Hematopoietic multipotent progenitor cell treated with erythropoietin and hydrocortisone succinate and interleukin-3 and kit ligand, for 8 days (in vitro differentiated cells): ENCODE measurements at places on chromosomes 5 and 9.

- no peak for DNase-seq
These were observed 277.0 kb downstream of the SMARCA2 start for GRCh38 chr9:2291980-2292704.

GRCh38 chr9:98600631-98601030 is 108.1 kb downstream of the GABBR2 start:
- no peak for DNase-seq

- DNase-seq, result no peak
These were observed 6.8 kb upstream of the NTNG2 start for GRCh38 chr9:132154863-132155567.

- no peak for DNase-seq
These were observed 86.3 kb downstream of the ELAVL2 start for GRCh38 chr9:23739753-23740152.

- no peak for DNase-seq
These were observed 36.7 kb upstream of the TIFAB start for GRCh38 chr5:135488727-135489465.

- DNase-seq, result peak; percentile 96
These were observed 79.6 kb downstream of the PHAX start for GRCh38 chr5:126680191-126680817.

DNA sequence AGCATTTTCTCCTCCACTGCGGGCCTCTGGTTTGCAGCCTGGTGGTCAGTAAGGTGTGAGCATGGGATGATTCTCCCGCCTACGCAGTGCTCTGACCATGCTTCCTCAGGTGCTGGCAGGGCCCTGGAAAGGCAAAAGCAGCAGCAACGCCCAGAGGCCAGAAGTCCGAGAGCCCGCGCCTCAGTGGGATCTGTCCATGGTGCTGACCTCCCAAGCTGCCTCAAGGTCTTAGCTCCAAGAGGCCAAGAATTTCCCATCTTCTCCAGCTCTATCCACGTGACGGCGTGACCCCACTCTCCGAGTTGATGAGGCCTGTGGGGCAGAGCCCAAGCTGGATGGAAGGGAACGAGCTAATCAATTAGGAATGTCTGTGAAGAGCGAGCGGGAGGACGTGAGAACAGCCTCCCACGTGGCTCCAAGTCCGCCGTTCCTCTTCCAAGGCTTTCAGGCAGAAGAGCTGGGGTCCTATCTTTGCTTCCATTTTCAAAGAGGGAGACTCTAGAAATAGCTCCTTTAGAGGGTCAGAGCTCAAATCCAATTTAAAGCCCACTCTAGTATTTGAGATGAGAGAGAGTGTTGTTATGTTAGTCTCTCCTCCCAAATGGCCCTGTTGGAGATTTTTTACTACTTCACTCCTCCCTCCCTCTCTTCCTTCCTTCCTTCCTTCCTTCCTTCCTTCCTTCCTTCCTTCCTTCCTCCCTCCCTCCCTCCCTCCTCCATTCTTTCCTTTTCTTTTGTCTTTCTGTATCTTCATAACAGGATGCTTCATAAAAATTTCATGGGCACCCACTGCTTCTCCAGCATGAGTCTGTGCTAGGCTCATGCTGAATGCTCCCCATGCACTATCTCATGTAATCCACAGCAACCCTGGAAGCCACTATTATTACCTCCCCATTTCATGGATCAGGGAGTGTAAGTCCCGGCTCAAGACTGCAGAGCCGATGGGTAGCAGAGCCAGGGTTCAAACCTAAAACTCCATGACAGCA is 69.3 kb downstream of the OLFM1 start:
- DNase-seq, result peak; percentile 22

GRCh38 chr5:95883185-95884016 is 60.9 kb upstream of the GLRX start:
- DNase-seq, result no peak

DNA sequence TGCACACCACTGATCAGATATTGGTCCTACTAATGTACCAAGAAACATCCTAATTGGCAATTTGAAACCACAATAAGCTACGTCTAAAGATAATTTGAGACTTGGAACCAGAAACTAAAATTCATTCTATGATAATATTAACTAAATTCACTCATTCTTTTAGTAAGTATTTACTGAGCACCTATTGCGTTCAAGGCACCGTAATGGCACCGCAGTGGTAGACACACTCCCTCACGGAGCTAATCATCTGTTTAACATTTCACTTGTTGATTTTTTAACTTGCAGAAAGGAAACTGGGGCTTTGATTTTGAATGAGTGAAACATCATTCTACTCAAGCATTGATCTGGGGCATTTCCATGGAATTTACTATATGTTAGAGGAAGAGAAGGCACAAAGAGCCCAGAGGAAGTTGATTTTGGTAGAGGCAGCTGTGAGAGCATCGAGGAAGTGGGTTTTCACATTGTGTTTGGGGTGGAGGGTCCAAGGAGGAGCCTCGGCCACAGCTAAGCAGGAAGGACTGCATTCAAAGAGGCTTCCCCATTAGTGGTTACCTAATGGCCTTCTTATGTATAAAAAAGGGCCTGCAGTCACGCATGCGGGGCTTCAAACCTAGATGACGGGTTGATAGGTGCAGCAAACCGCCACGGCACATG is 7.1 kb downstream of the RAPGEF1 start:
- peak; percentile 14 for DNase-seq

GRCh38 chr5:82072138-82072537 is 100.3 kb downstream of the ATG10 start:
- no peak for DNase-seq

DNA sequence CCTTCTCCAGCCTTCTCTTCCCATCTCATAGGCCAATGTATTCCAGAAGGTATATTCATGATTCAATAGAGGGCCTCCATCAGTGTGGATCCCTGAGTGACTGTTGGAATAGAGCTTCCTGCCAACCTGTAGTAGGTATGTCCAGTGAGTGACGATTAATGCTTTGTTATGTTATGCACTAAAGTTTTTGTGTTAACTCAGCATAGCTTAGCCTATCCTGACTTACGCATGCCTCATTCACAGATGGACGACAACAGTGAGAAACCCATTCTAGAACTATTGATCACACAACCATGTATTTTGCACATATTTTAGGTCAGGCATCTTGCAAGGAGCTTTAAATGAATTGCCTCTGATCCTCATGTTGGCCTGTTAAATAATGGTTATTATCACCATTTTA is 225.5 kb upstream of the TRIM32 start:
- DNase-seq, result no peak

DNA sequence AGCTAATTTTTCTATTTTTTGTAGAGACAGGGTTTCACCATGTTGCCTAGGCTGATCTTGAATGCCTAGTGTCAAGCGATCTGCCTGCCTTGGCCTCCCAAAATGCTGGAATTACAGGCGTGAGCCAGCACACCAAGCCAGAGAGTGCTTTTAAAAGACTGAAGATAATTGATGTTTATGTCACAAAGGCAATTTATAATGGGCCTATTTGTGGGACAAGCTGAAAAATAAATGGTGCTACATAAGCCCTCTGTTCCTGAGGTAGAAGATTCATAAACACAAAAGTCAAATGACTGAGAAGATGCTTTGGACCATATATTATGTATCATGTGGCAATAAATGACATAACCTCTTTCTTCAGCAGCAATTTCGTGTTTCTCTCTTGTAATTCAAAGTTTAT is 329.6 kb downstream of the GABRB2 start:
- DNase-seq, result no peak

DNA sequence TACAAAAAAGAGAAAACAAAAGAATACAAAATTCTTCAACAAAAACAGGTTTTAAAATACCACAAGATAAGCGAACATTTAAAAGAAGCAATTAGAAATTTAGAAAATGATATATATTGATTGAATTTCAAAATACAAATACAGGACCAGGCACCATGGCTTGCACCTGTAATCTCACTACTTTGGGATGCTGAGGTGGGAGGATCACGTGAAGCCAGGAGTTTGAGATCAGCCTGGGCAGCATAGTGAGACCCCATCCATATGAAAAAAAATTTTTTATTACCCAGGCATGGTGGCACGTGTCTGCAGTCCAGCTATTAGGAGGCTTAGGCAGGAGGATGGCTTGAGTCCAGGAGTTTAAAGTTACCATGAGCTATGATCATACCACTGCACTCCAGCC is 109.9 kb upstream of the SLC30A5 start:
- no peak for DNase-seq

DNA sequence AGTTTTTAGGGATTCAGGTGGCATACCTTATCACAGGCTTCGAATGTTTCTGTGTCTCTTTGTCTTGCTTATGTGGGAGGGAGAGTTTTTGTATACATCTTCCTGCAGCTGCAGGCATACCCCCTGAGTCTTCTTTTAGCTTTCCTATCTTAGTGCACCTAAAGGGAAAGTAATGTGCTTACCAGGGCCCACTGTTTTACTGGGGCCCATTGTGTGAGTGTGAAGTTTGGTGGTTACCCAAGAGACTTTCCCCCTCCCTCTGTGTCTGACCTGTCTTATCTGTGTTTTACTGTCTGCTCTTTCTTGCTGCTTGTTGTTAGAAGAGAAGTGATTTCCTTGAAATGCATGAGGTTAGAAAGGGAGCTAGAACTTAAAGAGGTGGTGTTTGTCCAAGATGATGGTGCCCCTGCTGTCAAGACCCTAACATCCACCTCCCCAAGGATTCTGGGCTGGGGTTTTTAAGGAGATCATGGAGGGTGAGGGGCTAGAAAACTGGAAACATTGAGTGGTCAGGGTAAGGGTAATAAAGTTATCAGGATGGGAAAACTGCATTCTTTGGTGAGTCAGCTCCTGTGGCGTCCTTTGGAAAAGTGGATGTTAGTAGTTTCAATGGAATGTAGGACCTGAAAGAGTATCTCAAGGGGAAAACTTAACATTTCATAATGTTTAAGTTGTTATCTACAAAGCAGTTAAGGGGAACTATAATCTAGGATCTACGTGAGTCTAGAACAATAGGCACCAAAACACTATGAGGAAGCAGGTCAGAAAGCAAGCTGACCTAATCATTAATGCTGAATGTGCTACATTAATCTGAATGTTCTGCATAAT is 583.5 kb upstream of the TUSC1 start:
- no peak for DNase-seq

GRCh38 chr5:132433141-132433540 is 57.4 kb downstream of the IRF1 start:
- DNase-seq, result no peak

GRCh38 chr9:130636648-130637020 is 27.8 kb upstream of the PRDM12 start:
- no peak for DNase-seq

DNA sequence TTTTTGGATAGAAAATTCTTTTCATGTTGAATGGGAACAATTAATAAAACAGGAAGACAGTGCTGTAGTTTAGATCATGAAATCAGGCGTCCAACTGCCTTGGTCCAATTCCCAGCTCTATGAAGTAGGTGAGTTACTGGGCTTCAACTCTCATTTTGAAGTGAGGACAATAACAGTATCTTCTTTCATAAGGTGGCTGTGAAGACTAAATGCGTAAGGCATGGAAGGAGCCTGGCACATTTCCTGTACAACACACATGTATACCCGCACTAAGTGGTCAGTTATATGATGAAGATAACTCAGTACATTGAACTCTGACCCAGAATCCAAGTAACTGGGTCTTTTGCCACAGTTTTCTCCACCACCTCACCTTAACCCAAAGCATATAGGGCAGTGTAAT is 120.6 kb downstream of the MED27 start:
- DNase-seq, result no peak

GRCh38 chr5:134738963-134739661 is 764 bp downstream of the CAMLG start:
- peak; percentile 86 for DNase-seq

GRCh38 chr9:91883503-91883902 is 66.5 kb downstream of the ROR2 start:
- no peak for DNase-seq

DNA sequence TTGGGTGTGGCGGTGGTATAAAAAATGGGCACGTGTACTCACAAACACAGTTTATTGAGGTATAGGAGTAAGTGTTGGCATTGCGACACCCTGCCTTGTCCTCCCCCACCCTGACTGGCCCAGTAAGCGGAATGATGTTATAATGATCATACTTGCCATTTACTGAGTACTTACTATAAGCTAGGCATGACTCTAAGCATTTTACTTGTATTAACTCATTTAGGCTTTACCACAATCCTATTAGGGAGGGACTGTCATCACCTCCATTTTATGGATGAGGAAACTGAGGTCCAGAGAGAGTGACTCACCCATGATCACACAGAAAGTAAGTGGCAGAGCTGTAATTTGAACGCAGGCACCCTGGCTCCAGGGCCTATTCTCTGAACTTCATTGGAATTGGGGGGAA is 2.3 kb downstream of the SMIM3 start:
- DNase-seq, result no peak

- no peak for DNase-seq
These were observed 1352.2 kb upstream of the ACO1 start for GRCh38 chr9:31032206-31032605.

- no peak for DNase-seq
These were observed 34.4 kb downstream of the ALG2 start for GRCh38 chr9:99187311-99187710.

- DNase-seq, result no peak
These were observed 1342.1 kb upstream of the C9orf72 start for GRCh38 chr9:28915202-28915930.

DNA sequence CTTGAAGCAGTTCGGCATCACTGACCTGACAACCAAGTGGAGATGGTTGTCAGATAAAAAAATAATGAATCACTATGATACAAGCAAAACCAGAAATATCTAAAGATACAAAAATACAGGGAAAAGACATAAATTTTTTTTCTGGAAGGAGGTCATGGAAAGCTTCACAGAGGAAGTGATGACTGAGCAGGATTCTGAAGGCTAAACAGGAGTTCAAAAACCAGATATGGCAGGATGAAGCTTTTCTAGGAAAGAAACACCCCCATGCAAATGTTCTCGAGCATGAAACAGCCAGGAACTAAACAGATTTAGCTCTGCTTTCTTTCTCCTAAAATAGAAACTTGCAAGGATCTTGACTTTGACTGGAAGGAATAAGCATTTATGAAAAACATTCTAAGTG is 60.7 kb upstream of the IFNE start:
- DNase-seq, result no peak

DNA sequence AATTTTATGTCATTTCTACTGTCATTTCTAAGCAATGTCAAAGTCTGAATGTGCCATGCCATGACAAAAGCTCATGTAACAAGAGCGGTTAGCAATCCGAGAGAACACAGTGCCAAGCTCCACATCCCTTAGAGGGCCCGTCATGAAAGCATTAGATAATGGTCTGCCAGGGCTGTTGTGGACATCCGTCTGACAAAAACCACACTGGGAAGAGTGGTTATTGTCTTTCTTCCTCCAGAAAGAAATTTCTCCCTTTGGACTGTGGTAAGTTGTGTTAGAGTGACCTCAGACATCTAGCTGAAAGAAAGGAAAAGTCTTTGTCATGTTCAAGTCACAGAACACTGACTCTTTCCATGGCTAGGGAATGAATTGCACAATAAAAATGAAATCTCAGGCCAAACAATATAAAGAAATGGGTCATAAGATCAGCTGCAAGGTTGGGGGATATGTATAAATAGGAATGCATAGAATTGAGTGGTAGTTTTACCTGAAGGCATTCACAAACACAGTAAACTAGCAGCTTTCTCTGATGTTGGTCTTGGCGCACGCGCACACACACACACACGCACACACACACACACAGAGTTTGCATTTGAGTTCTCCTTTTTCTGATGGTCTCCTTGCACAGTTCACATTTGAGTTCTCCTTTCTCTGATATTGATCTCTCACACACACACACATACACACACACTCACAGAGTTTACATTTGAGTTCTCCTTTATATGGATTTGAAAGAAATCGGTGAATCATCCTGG is 5.3 kb downstream of the SLC1A3 start:
- DNase-seq, result no peak
